ENCODE measurements at places on chromosomes 5 and 9.
A peak's percentile ranks its signal among the peaks of the same experiment; 100 is the strongest.

DNA sequence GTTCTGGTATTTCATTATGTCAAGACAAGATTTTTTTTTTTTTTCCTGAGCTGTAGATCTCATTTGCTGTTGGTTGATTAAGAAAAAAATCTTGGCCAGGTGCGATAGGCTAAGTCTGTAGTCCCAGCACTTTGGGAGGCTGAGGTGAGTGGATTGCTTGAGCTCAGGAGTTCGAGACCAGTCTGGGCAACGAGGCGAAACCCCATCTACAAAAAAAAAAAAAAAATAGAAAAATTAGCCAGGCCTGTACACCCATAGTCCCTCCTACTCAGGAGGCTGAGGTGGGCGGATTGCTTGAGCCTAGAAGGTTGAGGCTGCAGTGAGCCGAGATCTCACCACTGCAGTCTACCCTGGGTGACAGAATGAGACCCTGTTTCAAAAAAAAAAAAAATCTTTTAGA lies 12.2 kb downstream of the CDC42SE2 start:
- H3K27ac ChIP-seq = no peak overlapping the region
- DNase-seq = no peak
- H3K27me3 ChIP-seq = no peaks in the 10 kb centered on the region
- H3K4me1 ChIP-seq = peaks cover 8% of the 10 kb centered on the region

GRCh38 chr9:71910650-71911060 lies 338 bp downstream of the ABHD17B start:
- peaks cover 16% of the 10 kb centered on the region for H3K4me1 ChIP-seq
- no peaks in the 10 kb centered on the region for H3K36me3 ChIP-seq
- peak; percentile 43 for DNase-seq
- no peaks in the 10 kb centered on the region for H3K27me3 ChIP-seq

GRCh38 chr9:17024129-17024528 lies 110.7 kb upstream of the CNTLN start:
- H3K36me3 ChIP-seq = no peaks in the 10 kb centered on the region
- no peaks in the 10 kb centered on the region for H3K27me3 ChIP-seq
- H3K4me1 ChIP-seq = no peaks in the 10 kb centered on the region
- no peak overlapping the region for H3K27ac ChIP-seq
- H3K4me3 ChIP-seq = no peak overlapping the region

- H3K36me3 ChIP-seq = no peaks in the 10 kb centered on the region
- no peak overlapping the region for H3K27ac ChIP-seq
- DNase-seq = peak; percentile 54
- H3K4me3 ChIP-seq = no peak overlapping the region
Measured at GRCh38 chr5:158777647-158778350, 321.9 kb downstream of the EBF1 start.

DNA sequence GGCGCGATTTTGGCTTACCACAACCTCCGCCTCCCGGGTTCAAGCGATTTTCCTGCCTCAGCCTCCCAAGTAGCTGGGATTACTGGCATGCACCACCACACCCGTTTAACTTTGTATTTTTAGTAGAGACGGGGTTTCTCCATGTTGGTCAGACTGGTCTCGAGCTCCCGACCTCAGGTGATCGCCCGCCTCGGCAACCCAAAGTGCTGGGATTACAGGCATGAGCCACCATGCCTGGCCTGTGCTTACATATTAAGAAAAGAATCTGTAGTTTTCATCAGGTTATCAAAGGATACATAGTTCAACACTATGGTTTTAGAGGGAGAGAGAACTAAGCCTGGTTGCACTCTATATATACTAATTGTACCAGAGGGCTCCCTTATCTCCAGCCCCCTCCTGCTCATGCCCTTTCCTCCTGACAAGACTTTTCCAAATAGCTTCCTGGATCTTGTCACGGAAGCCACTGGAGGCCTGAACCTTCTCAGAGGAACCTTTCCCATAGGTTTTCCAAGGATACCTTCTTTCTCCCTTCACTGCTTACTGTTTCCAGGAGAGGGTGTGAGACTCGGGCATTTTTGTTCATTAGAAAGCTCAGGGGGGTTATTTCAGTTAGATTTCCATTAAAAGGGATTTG lies 53.1 kb downstream of the SLC44A1 start:
- no peak overlapping the region for H3K27ac ChIP-seq
- H3K4me3 ChIP-seq = no peak overlapping the region
- no peaks in the 10 kb centered on the region for H3K27me3 ChIP-seq
- H3K4me1 ChIP-seq = peaks cover 11% of the 10 kb centered on the region

GRCh38 chr5:159923008-159923407 lies 6.7 kb downstream of the ADRA1B start:
- H3K4me1 ChIP-seq = no peaks in the 10 kb centered on the region
- peaks cover 4% of the 10 kb centered on the region for H3K27me3 ChIP-seq
- H3K4me3 ChIP-seq = no peak overlapping the region
- no peak for DNase-seq
- H3K36me3 ChIP-seq = no peaks in the 10 kb centered on the region

- H3K4me1 ChIP-seq = peaks cover 10% of the 10 kb centered on the region
- H3K36me3 ChIP-seq = peaks cover 99% of the 10 kb centered on the region
- no peak for DNase-seq
Measured at GRCh38 chr9:131517761-131518190, 13.3 kb downstream of the UCK1 start.

GRCh38 chr5:56467176-56467717 lies 234.1 kb upstream of the ANKRD55 start:
- H3K36me3 ChIP-seq = no peaks in the 10 kb centered on the region
- no peaks in the 10 kb centered on the region for H3K4me1 ChIP-seq
- no peak for DNase-seq
- no peaks in the 10 kb centered on the region for H3K27me3 ChIP-seq
- no peak overlapping the region for H3K4me3 ChIP-seq

DNA sequence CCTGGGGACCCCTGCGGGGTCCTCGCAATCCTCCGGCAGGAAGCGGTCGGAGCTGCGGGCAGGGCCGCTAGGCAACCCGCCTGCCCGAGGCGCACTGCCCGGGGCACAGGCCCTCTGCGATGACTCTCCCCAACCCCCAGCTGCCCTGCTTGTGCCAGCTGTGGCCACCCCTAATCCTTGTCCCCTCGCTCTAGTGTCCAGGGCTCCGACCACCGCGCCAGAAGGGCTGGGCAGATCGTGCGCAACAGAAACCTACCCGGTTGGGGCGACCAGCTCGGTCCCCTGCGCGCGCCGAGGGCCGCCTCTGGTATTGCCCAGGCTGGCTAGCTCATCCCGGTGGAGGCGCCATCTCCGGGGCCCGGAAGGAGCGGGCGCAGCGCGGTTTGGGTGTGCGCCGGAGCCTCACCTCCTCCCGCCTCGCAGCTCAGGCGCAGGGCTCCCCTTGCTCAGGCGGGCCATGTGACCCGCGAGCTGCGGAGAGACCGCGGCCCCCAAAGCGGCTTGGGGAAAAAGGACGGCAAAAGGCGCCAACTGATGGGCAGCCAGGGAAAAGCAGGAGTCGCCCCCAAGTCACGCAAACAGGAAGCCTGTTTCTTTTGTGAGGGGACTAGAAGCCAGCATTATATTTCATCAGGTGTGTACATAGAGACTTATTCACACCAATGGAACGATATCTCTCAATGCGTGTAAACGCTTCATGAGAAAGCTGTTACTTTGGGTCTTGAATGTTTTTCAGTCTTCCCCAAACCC lies 46.8 kb upstream of the RNF20 start:
- H3K27ac ChIP-seq = peak overlapping the region; percentile 80
- H3K27me3 ChIP-seq = no peaks in the 10 kb centered on the region
- peaks cover 5% of the 10 kb centered on the region for H3K4me1 ChIP-seq
- peak overlapping the region; percentile 68 for H3K4me3 ChIP-seq
- no peaks in the 10 kb centered on the region for H3K36me3 ChIP-seq

DNA sequence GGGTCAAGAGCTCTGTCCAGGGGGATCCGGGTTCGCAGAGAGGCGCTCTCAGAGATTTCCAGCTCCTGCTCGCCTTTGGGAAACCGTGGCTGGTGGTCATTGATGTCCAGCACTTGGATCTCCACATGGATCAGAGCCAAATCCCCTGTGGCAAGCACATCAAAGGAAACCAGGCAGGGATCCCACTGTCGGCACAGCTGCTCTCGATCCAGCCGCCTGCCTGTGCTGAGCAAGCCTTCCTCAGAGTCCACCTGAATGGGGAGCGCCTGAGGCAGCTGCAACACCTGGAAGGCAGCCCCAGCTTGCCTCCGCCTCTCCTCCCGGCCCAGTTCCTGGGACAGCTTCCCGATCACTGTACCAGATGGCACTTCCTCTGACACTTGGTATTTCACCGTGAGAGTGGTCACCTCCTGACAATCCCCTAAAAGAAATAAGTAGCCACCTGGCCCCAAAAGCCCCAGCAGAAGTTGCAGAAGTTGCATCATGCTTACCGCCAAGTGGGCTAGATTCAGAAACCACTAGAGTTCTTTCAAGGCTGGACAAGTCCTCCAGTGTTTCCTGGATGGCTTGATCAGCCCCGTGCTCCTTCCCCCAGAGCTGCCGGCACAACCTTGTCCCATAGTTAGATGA lies 520 bp downstream of the PCDH12 start:
- peaks cover 11% of the 10 kb centered on the region for H3K36me3 ChIP-seq
- no peak for DNase-seq
- peak overlapping the region; percentile 15 for H3K27ac ChIP-seq
- no peaks in the 10 kb centered on the region for H3K27me3 ChIP-seq
- peaks cover 16% of the 10 kb centered on the region for H3K4me1 ChIP-seq

DNA sequence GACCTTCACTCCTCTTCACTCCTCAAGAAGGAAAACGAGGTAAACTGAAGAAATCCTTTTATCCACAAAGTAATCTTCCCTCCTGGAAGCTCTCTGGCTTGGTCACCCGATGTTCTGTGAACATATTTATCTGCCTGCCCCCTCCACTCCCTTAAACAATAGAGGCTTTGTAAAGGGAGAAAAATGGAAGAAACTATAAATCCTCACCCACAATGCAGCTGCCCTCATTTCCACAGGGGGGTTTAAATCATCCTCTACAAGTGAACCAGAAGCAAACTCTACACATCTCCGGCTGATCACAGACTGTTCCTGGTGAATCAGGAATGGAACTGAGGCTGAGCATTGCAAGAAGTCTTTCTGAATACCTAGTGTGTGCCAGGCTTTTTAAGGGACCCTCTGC lies 7.2 kb downstream of the INSYN2B start:
- no peaks in the 10 kb centered on the region for H3K27me3 ChIP-seq
- DNase-seq = no peak
- no peak overlapping the region for H3K4me3 ChIP-seq
- peaks cover 5% of the 10 kb centered on the region for H3K4me1 ChIP-seq

GRCh38 chr9:6880626-6881025 lies 122.9 kb downstream of the KDM4C start:
- no peak overlapping the region for H3K4me3 ChIP-seq
- H3K36me3 ChIP-seq = no peaks in the 10 kb centered on the region
- no peak overlapping the region for H3K27ac ChIP-seq
